ENCODE measurements at places on chromosomes 1 and 21.

- no peak for DNase-seq
Observed at GRCh38 chr1:38037221-38037939, 9.2 kb downstream of the POU3F1 start.

DNA sequence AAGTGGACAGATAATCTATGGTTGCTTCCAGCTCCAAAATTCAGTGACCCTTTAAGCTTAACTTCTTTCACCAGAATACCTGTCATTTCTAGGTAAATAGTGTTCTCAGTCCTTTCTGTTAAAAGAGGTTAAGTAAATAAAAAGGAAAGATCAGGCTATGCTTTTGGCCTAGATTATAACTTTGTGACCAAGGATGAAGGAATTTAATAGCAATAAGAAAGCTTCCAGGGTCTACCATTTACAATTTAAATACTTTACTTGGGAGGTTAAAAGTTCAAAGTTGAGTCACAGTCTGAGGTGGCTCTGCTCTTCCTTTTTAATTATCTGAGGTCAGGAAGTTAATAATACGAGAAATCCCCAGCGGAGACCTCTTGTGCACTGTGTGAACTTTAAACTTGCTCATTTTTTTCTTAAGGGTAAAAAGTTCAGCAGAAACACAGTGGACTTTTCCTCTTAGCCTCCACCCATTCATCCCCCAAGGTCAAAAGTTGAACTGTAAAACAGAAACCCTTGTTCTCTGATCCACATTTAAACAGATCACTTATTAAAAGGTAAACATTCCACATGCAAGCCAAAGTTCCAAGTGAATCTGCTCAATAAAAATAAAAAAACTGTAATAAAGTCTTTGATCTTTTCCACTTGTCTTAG, 187.1 kb downstream of the NRIP1 start:
- no peak for DNase-seq

DNA sequence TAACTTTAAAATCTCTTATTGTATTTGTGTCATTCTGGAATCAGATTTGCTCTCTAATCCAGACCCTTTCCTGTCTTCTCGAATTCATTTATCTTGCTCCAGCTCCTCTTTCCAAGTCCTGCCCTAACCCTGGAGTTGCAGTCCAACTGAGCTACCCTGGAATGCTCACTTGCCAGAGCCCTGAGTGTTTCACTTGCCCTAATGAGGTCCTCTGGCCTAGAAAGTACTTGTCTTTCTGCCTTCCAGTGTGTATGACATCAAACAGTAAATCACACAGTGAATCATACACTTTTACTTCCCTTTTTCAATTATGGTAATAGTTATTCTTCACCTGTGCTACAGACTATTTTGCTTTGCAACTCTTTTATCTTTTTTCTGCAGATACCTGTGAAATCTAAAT, 96.9 kb downstream of the NEK7 start:
- no peak for DNase-seq

GRCh38 chr1:217004776-217005436, 281.7 kb upstream of the ESRRG start:
- DNase-seq = no peak

DNA sequence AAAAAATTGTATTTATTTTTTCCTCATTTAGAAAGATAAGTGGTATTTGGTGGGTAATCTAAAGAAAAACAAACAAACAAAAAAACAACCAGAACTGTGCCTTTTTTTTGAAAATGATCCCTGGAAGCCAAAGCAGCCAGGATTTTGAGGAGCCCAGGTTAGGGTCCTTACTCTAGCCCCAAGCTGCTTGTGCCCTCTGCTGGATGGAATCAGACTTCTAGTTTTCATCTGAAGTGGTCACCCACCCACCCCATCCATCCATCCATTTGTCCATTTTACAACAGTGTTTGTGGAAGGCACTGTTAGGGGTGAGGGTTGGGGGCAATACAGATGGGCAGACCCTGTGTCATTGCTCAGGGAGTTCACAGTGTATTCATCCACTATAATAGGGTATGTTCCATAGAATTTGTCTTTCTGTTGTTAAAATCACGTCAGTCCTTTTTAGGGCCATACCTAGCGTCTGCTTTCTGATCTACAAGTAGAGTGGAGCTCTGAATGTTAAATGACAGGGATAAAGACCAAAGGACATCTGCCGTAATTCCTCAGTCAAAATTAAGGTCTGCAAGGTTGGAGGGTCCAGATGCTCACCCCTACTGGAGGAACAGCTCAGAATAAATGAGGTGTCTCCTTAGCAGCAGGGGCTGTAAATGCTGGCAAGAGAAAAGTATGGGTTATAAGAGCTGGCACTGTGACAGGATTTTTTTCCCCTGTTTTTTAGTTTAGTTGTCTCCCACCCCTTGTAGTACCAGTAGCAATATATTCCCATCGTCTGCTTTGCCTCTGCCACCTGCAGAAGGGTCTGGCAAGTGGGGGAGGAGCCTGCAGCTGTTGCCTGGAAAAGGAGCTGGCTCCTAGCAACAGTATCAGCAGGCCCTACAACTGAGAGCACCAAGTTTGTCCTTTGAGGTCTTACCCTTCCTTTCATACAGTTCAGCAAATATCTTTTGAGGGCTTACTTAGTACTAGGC, 3.2 kb downstream of the LRRC42 start:
- DNase-seq = no peak

Measured in stimulated activated CD4-positive, alpha-beta T cell treated with anti-CD3 and anti-CD28 coated beads, Interleukin-2, amount 100 ng/mL, for 4 hours (primary cell).